ENCODE measurements at places on chromosomes 16 and 17.

- no peak for DNase-seq
Measured at GRCh38 chr16:86181526-86181925, 282.6 kb downstream of the IRF8 start.

GRCh38 chr17:50909765-50910605, 43.8 kb upstream of the TOB1 start:
- DNase-seq, result peak; percentile 85

- DNase-seq, result no peak
Measured at GRCh38 chr17:70072546-70073309, 2.3 kb upstream of the KCNJ16 start.

DNA sequence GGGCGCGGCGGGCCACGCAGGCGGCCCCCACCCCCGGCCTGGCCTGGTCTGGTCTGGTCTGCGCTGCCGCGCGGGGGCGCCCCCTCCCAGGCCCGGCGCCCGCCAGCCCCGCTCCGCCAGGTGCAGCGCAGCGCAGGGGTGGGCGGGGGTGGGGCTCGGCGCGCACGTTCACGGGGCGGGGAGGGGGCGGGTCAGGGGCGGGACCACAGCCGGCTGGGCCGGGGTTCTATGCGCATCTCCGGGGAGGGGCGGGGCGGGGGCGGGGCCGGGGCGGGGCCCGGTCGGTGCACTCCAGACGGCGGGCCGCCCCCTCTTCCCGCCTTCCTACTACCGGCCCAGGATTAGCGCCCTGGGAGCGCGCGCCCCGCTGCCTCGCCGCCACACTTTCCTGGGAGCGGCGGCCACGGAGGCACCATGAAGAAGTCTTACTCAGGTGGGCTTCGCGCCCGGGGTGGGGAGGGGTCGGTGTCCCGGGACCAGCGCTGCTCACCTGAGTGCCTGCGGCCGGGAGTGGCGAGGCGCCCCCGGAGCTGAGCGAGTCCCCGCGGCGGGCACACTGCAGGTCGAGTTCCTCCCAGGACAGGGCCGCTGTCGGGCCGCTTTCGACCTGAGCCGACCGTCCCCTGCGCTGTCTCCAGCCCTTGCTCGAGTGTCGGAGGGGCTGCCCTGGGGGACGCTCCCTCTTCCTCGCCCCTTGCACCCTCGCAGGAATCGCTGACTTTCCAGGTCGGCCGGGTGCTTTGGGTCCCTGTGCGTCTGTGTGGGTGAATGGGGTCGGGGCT, 140.5 kb downstream of the SEC14L1 start:
- DNase-seq, result peak; percentile 60

GRCh38 chr17:34721326-34721725, 141.9 kb downstream of the TMEM132E start:
- no peak for DNase-seq

- no peak for DNase-seq
Measured at GRCh38 chr16:83730812-83731211, 77.0 kb upstream of the HSBP1 start.

GRCh38 chr17:83073389-83074063, 5.9 kb upstream of the METRNL start:
- no peak for DNase-seq

Measured in CD4-positive, alpha-beta T cell treated with Interleukin-6 at 100 ng/mL for 8 hours (primary cell).